ENCODE measurements at places on chromosomes 1 and 21.

DNA sequence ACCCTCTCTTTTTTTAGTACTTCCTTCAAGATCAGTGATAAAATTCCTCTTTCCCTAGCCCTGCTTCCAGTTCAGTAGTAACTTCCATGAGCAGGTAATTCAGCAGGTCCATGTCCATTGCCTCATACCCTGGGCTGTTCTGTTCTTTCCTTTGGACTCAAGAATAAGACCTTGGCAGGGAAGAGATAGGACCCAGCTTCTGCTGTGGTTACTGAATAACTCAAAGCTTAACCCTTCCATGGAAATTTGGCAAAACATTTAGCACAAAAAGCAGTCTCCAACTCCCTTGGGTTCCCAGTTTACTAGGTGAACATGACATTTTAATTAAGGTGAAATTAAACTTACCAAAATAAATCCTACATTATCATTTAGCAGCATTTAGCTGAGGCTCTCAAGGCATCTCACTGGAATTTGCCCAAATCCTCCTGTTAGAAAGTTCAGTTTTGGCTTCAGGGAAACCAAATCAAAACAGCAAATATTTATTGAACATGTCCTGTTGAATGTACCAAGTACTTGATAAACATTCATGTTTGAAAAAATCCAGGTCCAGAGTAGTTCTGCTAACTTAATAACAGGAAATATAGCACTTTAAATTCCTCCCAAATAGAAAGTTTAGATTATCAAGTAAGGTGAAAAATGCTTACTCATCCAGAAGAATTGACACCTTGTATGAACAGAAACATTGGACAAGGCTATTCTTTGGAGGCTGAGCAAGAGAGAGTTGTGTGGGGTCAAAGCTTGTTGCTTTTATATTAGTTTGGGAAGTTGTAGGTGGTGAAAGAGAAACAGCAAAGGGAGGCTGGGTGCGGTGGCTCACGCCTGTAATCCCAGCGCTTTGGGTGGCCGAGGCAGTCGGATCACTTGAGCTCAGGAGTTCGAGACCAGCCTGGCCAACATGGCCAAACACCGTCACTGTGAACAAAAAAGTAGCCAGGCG lies 8.4 kb upstream of the SERPINC1 start:
- DNase-seq = no peak

DNA sequence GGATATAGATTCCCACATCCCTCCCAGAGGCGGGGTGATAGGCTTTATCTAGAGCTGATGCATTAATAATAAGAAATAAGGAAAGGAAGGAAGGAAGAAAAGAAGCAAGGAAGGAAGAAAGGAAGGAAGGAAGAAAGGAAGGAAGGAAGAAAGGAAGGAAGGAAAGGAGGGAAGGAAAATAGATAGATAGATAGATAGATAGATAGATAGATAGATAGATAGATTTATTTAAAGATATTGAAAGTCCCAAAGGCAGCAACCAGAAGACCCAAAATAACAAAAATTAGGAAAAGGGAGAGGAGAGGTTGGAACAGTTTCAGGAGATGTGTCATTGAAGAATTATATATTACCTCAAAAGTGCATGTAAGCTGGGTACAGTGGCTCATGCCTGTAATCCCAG lies 12.2 kb upstream of the SLC26A9 start:
- DNase-seq = no peak

DNA sequence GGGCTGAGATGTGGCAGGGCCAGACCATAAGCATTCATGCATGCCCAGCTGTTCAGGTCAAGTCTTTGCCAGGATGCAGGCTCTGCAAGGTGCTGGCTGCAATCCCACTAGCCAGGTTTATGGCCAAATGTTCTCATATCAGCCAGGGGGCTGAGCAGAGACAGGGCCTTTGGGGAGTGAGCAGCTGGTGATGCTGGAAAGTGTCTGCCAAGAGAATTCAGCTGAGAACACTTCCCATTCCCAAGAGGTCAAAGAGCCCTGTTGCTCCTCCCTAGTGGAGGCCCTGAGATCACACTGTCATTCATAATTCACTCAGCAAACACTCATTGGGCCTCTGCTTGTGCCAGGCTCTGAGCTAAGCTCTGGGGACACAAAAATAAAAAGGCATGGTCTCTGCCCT lies 150.3 kb downstream of the DMRTA2 start:
- DNase-seq = no peak

DNA sequence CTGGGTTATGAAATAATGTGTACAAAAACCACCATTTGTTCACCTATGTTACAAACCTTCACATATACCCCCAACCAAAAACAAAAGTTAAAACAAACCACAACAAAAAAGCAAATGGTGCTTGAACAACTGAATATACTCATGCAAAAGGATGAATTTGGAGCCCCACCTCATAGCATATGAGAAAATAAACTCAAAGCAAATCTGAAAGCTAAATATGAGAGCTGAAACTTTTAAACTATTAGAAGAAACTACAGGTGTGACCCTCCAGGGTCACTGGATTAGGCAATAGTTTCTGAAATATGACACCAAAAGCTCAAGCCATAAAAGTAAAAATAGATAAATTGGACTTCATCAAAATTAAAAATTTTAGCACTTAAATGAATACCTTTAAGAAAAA lies 215.5 kb upstream of the CHRM3 start:
- no peak for DNase-seq

GRCh38 chr21:38491536-38491935 lies 6.7 kb downstream of the ERG start:
- DNase-seq = no peak

DNA sequence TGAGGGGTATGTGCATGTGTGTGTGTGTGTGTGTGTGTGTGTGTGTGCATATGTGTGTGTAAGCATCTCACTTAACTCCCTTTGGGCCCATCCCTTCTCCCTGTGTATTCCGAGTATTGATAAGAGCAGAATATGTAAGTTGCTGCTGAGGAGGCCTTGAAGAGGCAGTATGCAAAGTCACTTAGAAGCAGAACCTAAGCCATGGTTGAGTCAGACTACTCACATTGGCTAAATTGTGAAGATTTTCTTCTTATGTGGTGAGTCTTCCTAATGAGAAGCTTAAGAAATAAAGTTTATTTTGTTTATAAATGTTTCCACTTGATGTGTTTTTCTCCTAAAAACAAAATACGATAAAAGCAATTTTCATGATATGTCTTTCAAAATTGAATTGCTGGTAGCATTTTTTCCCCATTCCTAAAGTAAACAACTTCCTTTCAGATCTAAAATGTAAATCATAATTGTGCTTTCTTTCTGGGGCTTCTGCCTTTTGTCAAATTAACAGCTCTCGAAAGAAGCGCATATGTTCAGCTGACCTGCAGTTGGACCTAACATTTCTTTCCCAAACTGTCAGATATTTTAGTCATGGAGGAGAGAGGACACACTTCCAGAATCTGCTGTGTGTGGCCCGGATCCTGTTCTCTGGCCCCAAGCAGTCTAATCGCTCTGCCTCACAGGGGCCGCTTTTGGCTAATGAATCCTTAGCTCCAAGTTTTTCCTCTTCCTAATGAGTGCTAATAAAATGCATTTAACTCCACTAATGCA lies 284.0 kb downstream of the DUSP10 start:
- DNase-seq = no peak
